Stimulated activated CD4-positive, alpha-beta T cell treated with anti-CD3 and anti-CD28 coated beads, Interleukin-12 subunit alpha, Interleukin-12 subunit beta, amount 100 ng/mL, for 24 hours (primary cell): ENCODE measurements at places on chromosomes 7 and 10.

GRCh38 chr7:28124413-28124812, 56.2 kb downstream of the JAZF1 start:
- DNase-seq: no peak

DNA sequence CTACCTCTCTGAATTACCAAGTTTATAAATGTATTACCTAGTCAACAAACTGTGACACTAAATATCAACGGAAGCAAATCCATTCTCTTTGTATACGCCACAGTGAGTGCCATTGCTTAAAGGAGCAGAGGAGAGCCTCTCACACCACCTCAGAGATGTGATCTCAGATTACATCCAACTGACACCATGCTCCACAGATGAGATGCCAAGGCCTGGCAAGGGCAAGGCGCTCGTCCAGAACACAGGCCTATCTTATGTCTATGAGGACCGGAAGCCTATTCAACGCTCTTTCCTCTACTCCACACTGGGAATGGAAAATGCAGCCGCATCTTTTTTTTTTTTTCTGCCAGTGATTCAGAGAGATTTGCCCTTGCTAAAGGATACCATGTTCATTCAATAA, 11.4 kb downstream of the PDIA4 start:
- no peak for DNase-seq

DNA sequence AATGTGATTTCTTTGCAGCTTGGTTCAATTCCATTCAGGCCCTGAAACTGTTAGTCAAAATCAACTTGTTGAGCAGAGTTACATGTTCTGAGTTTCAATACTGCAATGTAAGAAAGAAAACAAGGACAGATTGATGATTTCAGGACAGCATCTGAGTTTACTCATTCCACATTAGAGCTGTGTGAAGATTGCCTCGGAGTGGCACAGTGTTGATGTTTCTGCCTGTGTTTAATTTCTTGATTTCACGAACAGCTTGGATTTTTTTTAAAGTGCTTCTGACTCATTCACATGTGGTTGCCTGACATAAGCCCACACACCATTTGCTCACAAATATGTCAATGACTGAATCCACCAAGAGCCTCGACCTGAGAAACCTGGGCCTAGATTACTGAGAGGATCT, 101.2 kb upstream of the PARD3 start:
- no peak for DNase-seq

GRCh38 chr10:119237722-119238436, 30.5 kb downstream of the GRK5 start:
- DNase-seq: no peak

- no peak for DNase-seq
These were observed 104.1 kb upstream of the FAM20C start for GRCh38 chr7:88095-88926.
